ENCODE measurements at places on chromosomes 1 and 21.

DNA sequence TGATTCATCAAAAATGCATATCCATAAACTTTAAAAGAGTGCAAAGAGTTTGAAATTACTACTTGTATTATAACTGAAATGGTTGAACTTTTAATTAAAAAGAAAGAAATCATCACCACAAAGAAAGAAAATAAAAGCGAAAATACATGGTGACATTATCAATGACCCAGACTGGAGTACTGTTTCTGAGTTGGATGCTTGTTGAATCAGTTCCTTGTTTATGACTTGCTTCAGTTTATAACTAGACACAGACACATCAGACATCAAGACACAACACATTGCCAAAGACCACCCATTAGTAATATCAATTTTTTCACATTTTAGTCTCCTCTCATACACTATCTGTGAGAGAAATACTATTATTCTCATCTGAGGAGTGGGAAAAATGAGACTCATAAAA is 293.0 kb downstream of the MRPL39 start:
- no peak for DNase-seq

- DNase-seq: no peak
Measured at GRCh38 chr1:89962742-89963075, 32.2 kb upstream of the ZNF326 start.

DNA sequence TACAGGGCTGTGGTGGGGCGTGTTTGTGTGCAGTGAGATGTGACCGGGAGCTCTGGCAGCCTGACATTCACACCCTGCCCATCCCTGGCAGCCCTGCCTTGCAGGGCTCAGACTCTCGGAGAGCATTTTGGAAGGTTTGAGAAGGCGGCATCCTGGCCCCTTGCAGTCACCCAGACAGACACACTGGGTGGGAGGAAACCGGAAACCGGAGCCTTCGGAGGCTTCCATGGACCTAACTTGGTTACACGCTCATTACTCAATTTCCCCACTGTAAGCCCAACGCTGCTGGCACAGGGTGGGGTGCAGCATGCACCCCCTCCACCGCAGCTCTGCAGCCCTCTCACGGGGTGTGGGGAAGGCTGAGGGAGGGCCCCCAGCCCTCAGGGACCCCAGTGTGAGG is 22.2 kb upstream of the RSPO1 start:
- no peak for DNase-seq

DNA sequence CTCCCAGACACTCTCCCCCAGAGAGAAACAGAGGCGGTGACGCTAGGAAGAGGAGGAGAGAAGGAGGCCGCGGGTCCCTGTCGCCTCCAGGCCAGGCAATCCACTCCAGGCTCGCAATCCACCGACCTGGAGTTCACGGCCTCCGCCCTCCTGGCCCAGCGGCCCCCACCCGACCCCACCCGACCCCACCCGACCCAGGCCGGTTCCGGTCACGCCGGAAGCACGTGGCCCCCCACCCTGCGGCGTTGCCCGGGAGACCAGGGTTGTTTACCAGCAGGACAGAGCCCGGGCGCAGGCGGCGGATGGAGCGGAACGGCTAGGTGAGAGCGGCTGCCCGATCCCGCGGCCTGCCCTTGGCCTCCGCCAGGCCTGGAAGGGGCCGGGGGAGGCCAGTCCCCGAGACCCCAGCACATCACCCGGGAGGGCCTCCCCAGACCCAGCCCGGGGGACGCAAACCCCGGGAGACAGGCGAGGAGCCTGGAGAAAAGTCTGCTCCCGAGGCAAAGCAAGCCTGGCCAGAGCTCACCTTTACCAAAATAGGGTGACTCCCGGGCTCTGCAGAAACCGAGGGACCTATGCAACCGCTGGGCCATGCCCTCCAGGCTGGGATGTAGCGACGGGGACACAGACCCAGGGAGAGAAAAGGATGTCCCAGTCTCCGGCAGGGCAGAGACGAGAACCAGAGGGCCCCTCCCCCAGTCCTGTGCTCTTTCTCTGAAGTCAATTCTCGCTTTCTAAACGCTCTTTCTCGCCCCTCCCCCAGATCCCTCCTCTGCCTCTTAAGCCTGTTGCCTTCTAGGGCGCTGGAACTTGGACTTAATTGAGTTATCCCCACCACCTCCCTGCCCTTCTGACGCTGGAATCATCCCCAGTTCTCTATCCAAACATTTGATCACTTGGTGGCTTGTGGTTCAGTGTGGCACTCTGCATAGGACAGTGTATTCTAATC is at the start of the genes PLA2G2C and UBXN10:
Gene PLA2G2C (minus strand): TSS at position 685 of the 949 bp plus-strand sequence. CDS start 9,155 bp downstream, outside the sequence.
Gene UBXN10 (plus strand): TSS at position 263 of the 949 bp plus-strand sequence. CDS start 4,466 bp downstream, outside the sequence.
- DNase-seq: no peak

DNA sequence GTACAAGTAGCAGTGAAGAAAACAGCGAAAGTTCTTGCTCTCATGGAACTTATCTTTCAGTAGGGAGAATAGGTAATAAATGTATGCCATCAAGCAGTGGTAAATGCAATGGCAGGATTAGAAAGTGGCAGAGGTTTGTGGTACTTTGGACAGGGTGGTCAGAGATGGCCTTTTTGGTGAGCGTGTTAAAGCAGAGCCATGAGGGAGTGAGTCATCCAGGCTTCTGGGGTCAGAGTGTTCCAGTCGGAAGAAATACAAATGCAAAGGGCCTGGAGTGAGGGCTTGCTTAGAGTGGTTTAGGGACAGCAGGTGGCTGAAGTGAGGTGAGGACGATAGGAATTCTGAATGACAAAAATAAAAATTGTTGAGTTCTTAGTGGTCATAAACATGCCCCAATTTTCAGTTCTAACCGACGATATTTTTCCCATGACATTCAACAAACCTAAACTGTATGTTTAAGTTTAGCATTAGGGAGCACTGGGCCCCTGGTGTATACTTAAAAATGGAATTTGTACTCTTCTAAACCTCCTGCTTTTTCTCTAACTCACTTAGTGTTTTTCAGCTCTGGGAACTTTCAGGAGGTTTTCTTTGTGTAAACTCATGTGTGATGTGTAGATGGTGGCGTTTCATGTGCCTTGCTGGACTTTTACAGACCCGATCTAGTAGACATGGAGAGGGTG is 78.2 kb downstream of the MACF1 start:
- no peak for DNase-seq

DNA sequence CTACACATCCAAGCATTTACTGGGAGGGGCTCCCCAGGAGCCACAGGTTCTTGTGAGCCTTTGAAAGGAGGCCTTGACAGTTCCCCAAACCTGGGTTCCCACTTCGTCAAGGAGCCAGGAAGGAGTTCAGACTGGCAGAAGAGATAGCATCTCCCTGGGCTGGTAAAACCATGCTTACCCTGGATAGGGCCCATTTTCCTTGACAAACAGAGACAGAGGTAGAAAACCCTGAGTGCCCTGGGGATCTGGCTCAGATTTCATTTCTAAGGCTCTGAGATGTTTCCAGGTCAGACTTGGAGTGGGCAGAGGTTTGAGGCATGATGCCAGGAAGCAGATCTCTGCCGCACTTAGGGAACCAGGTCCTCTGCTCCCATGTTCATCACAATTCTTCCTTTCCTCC is 2.7 kb downstream of the ETNK2 start:
- no peak for DNase-seq

GRCh38 chr1:41528726-41529605 is 44.5 kb upstream of the EDN2 start:
- no peak for DNase-seq

DNA sequence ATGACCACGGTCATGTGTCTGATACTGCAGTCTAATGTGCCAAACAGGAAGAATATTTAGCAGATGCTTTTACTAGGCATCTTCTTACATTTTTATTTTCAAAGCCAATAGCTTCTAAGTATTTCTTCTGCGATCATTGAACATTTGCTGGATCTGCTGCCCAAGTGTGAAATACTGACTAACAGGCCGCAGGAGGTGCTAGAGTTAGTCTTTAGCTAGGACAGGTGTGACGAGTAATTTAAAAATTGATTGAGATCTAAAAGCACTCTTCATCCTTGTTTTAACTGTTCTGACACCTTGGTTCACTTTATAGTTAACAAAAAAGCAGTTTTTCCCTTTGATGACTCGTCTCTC is 748 bp upstream of the FAM78B start:
- no peak for DNase-seq

DNA sequence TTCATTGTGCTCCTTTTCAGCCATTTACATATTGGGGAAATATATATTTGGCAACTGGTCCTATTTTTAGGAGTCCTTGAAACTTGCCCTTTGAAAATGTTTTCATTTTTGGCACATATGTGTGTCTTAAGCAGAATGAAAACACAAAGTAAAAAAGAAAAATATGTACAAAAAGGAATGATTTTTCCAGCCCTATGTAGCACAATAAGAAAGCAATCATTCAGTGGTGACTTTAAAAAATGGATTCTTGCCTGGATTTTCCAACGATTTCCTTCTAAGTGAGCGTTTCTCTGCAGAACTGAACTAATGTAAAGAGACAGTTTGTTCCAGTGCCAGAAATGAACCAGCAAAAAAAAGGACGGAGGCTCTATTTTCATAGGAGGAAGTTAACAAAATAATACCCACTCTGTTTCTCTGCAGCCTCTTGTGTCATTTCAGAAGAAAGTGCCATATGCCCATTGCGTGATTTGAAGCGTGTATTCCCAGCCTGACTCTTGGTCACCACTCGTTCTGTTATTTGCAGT is 340.1 kb downstream of the SETD4 start:
- DNase-seq: no peak
